ENCODE measurements at places on chromosomes 12 and 14.

DNA sequence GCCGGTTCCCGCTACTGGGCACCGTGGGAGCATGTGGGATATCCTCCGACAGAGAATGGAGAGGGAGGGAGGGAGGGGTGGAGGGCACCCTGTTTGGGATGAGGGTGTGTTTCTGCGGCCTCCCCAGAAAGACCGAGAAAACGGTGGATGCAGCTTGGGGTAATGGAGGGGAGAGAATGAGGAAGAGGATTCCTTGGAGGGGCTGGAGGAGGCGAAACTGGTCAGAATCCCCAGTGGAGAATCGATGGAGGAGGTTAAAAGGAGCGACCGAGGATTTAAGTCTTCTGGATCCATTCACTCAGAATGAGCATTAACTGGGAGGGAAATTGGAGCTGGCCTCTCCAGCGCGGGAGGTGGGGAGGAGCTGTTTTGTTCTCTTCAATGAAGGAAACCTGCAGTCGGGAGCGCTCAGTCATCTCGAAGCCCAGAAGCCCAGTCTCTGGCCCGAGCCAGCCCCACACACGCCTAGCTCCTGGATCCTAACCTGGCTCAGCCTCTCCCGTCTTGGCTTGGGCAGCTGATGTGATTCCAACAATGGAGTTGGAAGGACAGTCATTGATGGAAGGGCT, 581 bp downstream of the ARG2 start:
- peak; percentile 53 for DNase-seq
- peaks cover 6% of the 10 kb centered on the region for H3K4me1 ChIP-seq
- peak overlapping the region; percentile 92 for H3K27ac ChIP-seq
- H3K36me3 ChIP-seq = no peaks in the 10 kb centered on the region

- no peaks in the 10 kb centered on the region for H3K36me3 ChIP-seq
- H3K4me1 ChIP-seq = no peaks in the 10 kb centered on the region
- peaks cover 4% of the 10 kb centered on the region for H3K27me3 ChIP-seq
- no peak overlapping the region for H3K27ac ChIP-seq
These were observed 148.7 kb downstream of the SMOC1 start for GRCh38 chr14:70027785-70028428.

GRCh38 chr12:56670836-56671235, 17.2 kb downstream of the PTGES3 start:
- DNase-seq = no peak
- H3K27me3 ChIP-seq = no peaks in the 10 kb centered on the region
- no peak overlapping the region for H3K4me3 ChIP-seq
- H3K36me3 ChIP-seq = peaks cover 68% of the 10 kb centered on the region
- H3K27ac ChIP-seq = no peak overlapping the region

DNA sequence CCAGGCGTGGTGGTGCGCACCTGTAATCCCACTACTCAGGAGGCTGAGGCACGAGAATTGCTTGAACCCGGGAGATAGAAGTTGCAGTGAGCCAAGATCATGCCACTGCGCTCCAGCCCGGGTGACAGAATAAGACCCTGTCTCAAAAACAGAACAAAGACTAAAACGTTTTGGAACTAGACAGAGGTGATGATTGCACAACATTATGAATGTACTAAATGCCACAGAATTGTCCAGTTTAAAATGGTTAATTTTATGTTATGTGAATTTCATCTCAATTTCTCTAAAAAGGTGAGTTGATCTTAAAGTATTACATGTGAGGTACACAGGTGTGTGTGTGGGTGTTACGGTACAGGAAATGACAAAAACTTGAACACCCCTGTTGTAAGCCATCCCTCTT, 16.5 kb downstream of the P2RX4 start:
- no peaks in the 10 kb centered on the region for H3K27me3 ChIP-seq
- peak overlapping the region; percentile 69 for H3K27ac ChIP-seq
- DNase-seq = no peak
- peaks cover 11% of the 10 kb centered on the region for H3K36me3 ChIP-seq

DNA sequence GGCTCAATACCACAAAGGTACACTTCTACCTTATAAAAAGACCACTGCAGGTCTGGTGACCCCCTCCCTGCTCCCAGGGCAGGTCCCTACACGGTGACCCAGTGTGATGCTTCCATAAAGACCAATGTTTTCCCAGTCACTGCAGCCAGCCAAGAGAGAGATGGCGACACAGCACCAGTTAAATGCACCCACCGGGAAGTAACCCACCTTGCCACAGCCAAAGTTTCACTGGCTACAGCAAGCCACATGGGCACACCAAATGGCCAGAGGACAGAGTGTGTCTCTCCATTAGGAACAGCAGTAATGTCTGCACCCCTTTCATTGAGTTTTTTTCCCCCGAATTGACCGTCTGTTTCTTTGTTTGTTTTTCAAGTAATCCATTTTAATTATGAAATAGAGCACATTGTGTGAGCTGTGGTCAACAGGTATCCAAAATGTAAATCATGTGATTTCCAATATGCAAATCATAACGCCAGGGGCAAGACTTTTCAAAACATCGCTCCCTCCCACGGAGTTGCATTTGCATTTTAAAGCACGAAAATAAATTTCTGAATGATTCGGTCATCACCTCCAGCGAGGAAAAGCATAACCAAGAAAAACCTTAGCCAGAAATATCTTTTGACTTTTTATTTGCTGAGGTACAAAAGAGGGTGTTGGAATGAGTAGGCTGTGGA, 48.9 kb upstream of the EML1 start:
- H3K36me3 ChIP-seq = no peaks in the 10 kb centered on the region
- no peak overlapping the region for H3K4me3 ChIP-seq
- peak overlapping the region; percentile 81 for H3K27ac ChIP-seq
- peaks cover 71% of the 10 kb centered on the region for H3K4me1 ChIP-seq

- peak overlapping the region; percentile 88 for H3K4me3 ChIP-seq
- no peaks in the 10 kb centered on the region for H3K27me3 ChIP-seq
- DNase-seq = peak; percentile 42
- H3K36me3 ChIP-seq = peaks cover 4% of the 10 kb centered on the region
- peaks cover 16% of the 10 kb centered on the region for H3K4me1 ChIP-seq
- H3K27ac ChIP-seq = peak overlapping the region; percentile 97
These were observed 711 bp downstream of the SBNO1 start for GRCh38 chr12:123363740-123364531.

GRCh38 chr14:82731526-82731925, 1197.9 kb upstream of the SEL1L start:
- H3K27ac ChIP-seq = no peak overlapping the region
- no peaks in the 10 kb centered on the region for H3K27me3 ChIP-seq
- H3K4me3 ChIP-seq = no peak overlapping the region
- H3K36me3 ChIP-seq = no peaks in the 10 kb centered on the region

GRCh38 chr14:76958020-76958979, 70.2 kb downstream of the IRF2BPL start:
- H3K4me1 ChIP-seq = peaks cover 56% of the 10 kb centered on the region
- no peaks in the 10 kb centered on the region for H3K36me3 ChIP-seq
- no peak overlapping the region for H3K4me3 ChIP-seq
- no peaks in the 10 kb centered on the region for H3K27me3 ChIP-seq
- H3K27ac ChIP-seq = peak overlapping the region; percentile 62

DNA sequence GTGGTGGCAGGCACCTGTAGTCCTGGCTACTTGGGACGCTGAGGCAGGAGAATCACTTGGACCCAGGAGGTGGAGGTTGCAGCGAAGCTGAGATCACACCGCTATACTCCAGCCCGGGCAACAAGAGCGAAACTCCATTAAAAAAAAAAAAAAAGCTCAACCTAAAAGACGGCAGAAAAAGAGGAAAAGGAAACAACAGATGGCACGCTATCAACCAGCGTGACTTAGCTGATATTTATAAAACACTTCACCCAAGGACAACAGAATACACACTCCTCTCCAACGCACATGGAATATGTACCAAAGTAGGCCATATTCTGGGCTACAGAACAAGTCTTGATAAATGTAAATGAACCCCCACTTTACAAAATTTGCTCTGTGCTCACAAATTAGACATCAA, 34.0 kb upstream of the CLMN start:
- DNase-seq = no peak
- no peak overlapping the region for H3K27ac ChIP-seq
- no peaks in the 10 kb centered on the region for H3K27me3 ChIP-seq
